ENCODE measurements at places on chromosomes 5 and 9.

DNA sequence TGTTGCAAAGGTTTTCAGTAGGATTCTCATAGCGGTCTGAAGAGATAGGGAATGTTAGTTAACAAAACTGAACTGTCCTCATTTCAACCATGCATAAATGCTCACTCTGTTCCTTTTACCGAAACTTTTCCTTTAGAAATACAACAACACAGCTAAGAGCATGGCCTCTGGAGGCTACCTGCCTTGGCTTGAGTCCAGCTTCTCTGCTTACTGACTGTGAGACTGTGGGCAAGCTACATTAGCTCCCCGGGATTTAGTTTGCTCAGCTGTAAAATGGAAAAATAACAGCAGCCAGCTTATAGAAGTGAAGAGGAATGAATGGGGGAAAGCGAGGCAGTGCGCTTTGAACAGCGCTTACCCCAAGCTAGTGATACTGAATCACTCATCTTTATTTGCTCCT, 507.9 kb upstream of the DAP start:
- DNase-seq: no peak

GRCh38 chr9:136994180-136994887, 2.0 kb downstream of the CLIC3 start:
- DNase-seq: no peak

DNA sequence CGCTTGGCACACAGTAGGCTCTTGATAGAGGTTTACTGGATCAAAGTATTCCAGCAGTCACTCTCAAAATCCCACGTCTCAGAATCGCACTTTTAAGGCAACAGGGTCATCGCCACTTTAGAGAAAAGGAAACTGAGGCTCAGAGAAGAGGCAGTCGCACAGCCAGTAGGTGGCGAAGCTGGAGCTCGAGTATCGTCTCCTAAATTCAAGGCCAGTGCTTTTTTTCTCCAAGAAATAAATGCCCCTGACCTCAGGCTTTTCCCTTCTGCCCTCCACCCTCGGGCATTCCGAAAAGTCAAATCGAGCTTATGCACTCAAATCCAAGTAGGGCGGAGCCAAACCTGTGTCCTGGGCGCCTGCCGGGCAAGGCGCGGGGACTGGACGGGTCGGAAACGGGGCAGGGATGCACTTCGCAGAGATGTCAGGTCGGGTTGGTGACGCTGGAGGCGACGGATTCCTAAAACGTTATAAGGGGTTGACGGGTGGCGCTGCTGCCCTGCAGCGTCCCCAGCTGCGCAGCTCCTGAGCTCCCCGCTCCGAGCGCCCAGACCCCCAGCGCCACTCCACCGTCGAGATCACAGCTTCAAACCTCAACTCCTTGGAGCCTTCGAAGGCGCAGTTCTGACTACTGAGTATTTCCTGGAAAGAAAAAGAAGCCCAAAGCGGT, 4.7 kb upstream of the FOXB2 start:
- DNase-seq: peak; percentile 74

- DNase-seq: no peak
Observed at GRCh38 chr5:37626266-37626665, 213.6 kb downstream of the GDNF start.

- no peak for DNase-seq
Observed at GRCh38 chr5:58800861-58801540, 218.1 kb downstream of the RAB3C start.

GRCh38 chr9:88372103-88372654, 16.1 kb upstream of the SPIN1 start:
- DNase-seq: no peak
